ENCODE measurements at places on chromosomes 7 and 10.

GRCh38 chr7:120564145-120564544 is 291.2 kb downstream of the KCND2 start:
- no peak for DNase-seq

DNA sequence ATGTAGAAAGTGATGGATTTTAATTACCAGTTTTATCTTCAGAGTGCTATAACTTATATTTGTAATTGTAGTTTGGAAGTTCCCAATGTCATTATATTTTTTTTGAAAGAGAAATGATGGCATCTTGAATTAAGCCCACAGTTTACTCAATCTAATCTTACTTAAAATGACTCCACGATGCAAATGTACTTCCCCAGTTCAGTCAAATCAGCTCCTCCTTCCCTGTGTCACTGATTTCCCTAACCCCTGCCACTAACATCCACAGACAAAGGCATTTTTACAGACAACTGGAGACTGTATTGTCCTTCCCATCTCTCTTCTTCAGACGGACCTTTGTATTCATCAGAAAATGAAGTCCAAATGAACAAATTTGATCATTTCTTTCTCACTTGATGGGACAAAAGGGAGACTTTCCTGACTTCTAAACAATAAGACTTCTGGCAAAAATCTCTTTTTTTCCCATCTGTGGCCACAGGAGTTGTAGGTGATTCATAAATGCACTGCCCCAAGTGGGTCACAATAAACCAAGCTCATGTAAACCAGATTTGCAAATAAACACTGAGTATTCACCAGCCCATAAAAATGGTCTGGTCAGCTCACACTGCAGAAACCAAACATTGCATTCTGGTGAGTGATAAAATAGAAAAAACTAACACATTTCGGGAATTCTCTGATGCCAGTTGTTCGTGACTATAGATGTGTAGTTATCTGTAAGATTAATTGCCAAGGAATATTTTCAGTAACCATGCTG is 162.9 kb downstream of the FANK1 start:
- DNase-seq, result no peak

- no peak for DNase-seq
Observed at GRCh38 chr7:47254081-47254977, 327.6 kb downstream of the TNS3 start.

- no peak for DNase-seq
Observed at GRCh38 chr7:80890426-80891258, 28.2 kb downstream of the SEMA3C start.

GRCh38 chr7:92253251-92253650 is 7.5 kb downstream of the ANKIB1 start:
- no peak for DNase-seq

DNA sequence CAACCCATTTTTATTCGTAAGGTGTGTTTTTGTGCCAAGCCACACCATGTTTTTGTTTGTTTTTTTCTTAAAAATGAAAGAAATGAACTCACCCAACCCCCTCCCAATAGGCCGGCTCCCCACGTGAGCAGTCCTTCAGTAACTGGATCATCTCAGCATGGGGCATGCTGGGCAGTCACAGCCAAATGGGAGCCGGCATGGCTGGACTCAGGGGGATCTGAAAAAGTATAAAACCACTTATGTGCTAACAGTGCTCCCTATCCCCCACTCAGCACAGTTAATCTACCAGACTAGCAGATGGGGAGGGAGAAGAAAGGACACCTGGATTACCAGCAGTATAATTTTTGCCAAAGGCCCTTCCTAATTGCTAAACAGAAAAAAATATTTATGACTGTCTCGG is 39.3 kb downstream of the BAZ1B start:
- no peak for DNase-seq

DNA sequence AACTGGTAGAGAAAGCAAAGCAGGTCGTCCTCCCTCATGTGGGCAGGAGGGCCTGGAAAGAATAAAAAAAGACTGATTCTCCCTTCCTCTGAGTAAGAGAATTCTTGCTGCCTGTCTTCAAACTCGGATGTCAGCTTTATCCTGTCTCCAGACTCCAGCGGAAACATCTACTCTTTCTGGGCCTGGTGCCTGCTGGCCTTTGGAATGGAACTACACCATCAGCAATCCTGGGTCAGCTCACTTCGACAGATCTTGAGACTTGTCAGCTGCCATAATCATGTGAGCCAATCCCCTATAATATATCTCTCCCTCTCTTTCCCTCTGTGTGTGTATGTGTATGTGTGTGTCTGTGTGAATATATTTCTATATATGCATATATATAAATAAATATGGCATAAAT is 411.0 kb upstream of the DPP6 start:
- DNase-seq, result no peak

GRCh38 chr7:151310578-151310977 is 31.0 kb upstream of the NUB1 start:
- DNase-seq, result no peak
